ENCODE measurements at places on chromosomes 12 and 14.

- no peak for DNase-seq
Observed at GRCh38 chr14:87600240-87600639, 392.7 kb downstream of the GALC start.

- no peak for DNase-seq
Observed at GRCh38 chr14:37329189-37330001, 131.7 kb downstream of the MIPOL1 start.

DNA sequence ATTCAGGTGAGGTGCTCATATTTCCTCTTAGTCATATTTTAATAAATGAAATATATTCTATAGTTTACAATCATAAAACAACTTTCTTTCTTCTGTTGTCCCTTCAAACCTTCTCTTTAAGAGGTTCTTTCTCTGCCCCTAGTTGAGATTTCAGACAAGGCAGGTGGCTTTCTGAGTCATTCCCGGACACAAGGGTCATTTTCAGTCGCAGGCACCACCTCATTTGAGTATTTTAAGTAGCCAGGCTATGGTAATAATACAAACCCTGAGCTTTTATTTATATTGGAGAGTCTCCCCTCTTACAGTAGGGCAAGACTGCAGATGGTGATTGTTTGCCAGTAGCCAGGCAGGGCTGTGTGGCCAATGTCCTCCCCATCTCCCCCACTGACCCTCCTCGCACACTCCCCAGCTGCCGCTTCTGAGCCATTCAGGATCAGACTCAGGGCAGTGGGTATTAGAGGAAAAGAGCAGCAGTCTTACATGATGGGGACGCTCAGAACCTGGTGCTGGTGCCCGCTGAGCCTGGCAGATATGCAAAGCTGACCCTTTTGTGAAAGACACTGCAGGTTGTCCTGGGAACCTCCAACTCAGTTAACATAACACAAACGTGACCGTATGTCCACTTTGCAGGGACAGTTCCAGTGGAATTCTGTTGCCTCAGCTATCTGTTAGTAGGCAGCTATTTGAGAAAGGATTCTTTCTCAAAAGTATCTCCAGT is 101.1 kb upstream of the BCL2L14 start:
- DNase-seq: no peak

GRCh38 chr14:85597701-85598100 is 67.8 kb downstream of the FLRT2 start:
- no peak for DNase-seq

GRCh38 chr12:57850854-57851430 is 4.4 kb upstream of the CTDSP2 start:
- no peak for DNase-seq

DNA sequence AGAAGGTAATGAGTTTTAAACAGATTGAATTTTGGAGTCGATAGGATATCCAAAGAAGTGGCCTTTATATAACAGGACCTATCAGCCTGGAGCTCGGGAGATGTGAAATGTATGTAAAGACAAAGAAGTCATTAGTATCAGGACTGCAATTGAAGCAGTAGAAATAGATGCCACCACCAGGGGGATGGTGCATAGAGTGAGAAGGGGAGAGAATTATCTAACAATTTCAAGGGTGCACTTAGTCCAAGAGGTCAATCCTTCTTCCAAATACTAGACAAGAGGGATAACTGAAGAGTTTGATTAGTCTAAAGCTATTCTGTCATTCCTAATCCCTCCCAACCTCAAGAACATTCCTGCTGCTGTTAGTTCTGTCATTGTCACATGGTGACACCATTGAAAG is 127.8 kb downstream of the CFAP54 start:
- DNase-seq: no peak

DNA sequence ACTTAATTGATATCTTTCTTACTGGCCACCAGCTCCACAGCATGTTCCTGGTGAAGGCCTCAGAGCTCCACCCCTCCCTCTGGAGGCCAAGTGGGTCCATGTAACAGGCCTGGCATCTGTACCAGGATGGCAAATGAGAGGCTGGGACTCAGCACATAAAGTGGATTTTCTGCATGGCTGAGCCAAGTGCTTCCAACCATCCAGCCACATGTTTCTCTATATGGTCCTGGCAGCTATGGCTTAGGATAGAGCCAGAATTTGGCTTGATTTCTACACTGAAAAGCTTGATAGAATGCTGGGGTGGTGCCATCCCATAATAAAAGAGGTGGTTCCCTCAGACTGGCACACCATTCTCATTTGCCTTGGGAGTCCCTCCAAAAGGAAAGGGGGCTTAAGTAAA is 94.1 kb downstream of the PAX9 start:
- no peak for DNase-seq

- peak; percentile 53 for DNase-seq
Observed at GRCh38 chr14:34629657-34630529, at the start of gene SNX6. SNX6 (minus strand) TSS chr14:34630148; CDS start chr14:34630116, 32 bp downstream.

DNA sequence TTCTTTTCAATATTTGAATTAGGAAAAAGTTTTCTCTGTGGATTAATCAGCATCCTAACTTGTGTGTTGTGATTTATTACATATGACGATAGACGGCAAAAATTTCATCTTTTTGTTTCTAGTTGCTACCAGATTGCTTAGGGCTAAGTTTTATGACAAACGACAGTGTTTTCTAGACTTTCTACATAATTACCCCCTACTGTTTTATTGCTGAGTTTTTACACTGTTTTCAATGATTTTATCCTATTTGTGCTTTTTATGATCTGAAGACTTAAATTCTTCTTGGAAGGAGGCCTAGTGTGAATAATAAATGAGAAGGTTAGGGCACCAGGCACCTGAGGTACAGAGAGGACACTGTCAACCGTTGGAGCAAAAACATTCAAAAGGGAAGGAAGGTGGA is 88.1 kb downstream of the TXNDC16 start:
- no peak for DNase-seq

GRCh38 chr12:14906114-14906513 is 20.5 kb upstream of the MGP start:
- DNase-seq: no peak

- no peak for DNase-seq
Observed at GRCh38 chr14:104676694-104677511, 12.5 kb upstream of the INF2 start.

DNA sequence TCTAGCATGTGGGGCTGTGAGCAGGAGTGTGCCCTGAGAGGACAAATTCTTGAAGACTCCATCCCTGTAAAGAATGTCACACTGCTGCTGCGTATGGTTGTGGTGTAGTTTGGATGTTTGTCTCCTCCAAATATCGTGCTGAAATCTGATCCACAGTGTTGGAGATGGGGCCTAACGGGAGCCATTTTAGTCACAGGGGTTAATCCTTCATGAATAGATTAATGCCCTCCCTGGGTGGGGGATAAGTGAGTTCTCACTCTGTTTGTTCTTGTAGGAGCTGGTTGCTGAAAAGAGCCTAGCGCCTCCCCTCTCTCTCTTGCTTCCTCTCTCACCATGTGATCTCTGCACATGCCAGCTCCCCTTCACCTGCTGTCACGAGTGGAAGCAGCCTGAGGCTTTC is 94.5 kb upstream of the VASH1 start:
- no peak for DNase-seq

DNA sequence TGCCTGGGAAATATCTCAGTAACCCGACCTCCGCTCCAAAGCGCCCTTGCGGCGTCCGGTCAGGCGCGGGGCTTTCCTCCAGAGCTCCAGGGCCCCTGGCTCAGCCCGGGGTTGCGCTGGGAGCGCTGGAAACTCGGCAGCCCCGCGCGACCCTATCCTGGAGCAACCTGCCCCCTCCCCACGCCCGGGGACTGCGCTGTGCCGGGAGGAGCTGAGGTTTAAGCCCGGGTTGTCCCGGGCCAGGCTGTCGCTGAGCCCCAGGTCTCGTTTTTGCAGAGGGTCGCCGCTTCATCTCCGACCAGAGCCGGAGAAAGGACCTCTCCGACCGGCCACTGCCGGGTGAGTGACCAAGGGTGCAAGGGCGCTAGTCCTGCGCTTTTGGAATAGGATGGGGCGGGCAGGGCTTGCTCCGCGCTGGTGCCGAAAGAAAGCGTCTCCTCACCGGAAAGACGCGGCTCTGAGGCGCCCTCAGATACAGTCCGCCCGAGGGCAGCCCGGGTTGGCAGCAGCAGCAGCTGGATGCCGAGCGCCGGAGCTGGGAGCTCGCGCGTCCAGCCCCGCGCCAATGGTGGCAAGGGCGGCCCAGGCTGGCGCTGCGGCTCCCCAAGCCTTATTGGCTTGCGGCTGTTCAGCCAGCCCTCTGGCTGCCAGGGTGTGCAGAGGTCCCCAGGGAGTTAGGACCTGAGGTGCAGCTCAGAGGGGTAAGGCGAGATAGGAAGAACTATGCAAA is 1.5 kb downstream of the SPX start:
- peak; percentile 10 for DNase-seq

DNA sequence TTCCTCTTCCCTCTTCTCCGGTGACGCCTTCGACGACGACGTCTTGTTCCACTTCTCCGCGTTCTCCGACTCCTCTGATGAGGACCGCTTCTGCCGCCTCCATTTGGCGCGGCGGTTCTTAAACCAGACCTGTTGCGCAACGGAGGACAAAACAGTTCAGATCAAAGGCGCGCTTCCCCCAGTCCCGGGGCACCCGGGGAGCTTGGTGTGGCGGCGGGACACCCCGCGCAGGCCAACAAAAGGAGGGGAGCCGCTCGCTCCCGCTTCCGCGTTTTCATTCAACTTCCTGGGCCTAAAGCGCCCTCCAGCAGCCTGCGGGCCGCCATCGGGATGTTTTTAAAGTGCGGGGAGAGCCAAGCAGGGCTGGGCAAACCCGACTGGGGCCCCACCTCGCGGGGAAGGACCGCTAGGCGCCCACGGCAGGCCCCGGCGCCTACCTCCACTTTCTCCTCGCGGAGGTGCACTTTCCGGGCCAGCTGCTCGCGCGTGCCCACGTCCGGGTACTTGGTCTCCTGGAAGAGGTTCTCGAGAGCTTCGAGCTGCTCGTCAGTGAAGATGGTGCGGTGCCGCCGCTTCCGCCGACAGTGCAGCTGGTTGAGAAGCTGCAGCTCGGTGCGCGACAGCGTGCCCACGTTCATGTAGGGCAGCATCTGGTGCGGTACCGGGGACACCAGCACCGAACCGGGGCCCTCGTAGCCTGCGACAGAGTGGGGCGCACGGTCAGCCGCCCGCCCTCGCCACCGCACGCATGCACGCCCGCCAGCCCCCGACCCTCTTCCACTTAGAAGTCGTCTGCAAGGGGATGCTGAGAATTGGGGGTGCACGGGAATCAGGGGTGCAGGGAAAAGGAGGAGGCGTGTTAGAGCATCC is 1.2 kb downstream of the GSC start:
- no peak for DNase-seq

- peak; percentile 42 for DNase-seq
Observed at GRCh38 chr12:13165617-13166041, 30.9 kb upstream of the EMP1 start.

- no peak for DNase-seq
Observed at GRCh38 chr14:86501611-86502010, 971.7 kb downstream of the FLRT2 start.

- DNase-seq: no peak
Observed at GRCh38 chr12:7934091-7934888, 1.7 kb downstream of the SLC2A3 start.

GRCh38 chr12:106867651-106868050 is 88.1 kb upstream of the TMEM263 start:
- no peak for DNase-seq

DNA sequence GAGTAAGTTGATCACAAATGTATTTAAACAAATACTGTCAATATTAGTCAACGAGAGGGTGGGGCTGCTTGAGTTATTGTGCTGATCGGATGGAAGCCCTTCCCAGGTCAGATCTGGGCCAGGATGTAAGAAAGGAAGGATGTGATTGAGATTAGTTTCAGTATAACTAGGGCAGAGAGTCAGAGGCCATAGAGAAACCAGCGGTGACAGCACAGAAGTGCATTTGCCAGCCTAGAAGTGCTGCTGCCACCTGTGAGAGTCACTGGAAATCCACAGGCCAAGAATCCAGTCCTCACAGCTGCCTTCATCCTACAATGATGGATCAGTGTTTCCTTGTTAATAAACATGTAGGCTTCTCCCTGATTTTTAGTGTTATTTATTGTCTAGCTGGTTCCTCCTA is 9.8 kb upstream of the FERMT2 start:
- DNase-seq: no peak

GRCh38 chr12:96514328-96514727 is 25.0 kb downstream of the CFAP54 start:
- no peak for DNase-seq

- DNase-seq: no peak
Observed at GRCh38 chr12:8584004-8584403, 28.7 kb downstream of the AICDA start.

GRCh38 chr12:89041078-89041477 is 311.2 kb downstream of the DUSP6 start:
- no peak for DNase-seq

- DNase-seq: no peak
Observed at GRCh38 chr14:68681256-68682011, 111.4 kb downstream of the ZFP36L1 start.

DNA sequence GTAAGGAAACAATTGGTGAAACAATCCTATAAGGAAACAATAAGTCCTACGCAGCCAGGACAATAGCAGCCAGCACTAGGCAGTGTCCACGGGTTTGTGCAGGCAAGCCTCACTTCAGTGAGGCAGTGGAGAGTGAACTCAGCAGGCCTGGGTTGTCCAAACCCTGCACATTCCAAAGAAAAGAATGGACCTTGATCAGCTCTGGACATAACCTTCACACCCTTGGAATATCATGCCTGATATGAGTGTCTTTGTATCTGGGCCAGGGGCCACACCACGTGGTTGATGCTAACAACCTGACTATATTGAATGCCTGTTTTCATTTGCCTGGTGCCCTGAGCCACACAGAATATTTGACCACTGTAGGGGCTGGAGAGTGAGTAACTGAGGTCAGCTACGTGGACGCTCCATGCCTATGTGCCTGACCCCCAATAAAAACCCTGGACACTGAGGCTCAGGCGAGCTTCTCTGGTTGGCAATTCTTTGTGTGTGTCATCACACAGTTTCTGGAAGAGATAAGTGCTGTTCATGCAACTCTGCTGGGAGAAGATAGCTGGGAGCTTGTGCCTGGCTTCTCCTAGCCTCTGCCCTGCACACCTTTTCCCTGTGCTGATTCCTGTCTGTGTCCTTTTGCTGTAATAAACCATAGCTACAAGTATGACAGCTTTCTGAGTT is 81.4 kb upstream of the NCOR2 start:
- no peak for DNase-seq

DNA sequence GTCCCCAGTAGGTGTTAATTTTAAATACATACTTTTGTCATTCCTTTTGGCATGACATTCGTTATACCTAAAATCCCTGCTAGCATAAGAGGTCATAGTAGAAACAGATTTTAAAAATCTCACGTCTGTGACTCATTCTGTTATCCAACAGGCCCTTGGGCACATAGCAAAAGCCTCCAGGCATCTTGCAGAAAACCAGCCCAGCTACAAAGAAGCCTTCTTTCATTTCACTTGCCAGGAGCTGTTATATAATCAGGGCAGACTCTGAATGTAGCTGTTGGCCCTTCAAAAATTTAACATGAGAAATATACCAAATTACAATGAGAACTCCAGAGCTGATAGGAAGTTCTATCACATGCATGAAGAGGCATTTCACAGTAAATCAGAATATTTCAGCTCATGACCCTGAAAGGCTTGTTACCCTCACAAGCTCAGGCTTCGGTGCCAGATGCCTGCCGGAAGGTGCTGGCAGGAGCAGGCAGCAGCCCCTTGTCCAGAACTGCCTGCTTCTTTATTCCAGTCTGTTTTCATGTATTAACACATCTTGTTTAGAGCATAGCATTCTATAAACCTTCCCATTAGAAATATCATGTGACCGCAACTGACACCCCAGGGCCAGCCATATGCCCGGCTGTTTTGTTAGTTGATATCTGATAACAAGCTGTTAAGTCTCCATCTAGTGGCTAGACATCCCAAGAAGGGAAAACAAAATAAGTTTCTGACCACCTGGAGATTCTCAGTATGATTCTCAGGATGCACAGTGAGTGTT is 17.8 kb downstream of the E2F7 start:
- DNase-seq: no peak
